ENCODE measurements at places on chromosomes 4 and X.

- DNase-seq = no peak
Observed at GRCh38 chrX:111355523-111356115, 56.4 kb downstream of the DCX start.

DNA sequence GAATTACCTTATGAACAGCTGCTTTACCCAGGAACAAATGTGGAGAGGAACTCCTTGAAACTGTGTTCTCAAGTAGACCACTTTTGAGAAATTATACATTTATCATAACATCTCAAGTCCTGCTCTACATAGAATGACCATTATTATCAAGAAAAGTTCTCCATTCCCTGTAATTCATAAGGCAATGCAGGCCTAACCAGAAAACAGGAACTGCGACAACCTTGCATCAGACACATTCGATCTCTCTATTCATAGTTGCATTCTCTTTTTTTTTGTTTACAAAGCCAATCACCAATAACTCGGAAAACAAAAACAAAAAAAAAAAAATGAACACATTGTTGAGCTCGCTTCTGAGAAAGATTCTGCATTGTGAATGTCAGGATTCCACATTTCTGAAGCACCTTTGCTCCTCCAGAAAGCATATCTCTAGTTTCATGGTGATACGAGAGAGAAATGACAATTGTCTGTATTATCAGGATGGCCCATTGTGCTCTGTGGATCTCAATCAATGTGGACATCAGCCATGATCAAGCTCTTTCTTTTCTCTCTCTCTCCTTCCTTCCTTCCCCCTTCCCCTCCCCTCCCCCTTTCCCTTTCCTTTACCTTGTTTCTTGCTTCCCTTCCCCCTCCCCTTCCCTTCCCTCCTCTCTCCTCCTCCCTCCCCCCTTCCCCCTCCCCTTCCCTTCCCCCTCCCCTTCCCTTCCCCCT lies 32.4 kb upstream of the CD99 start:
- DNase-seq = no peak

- no peak for DNase-seq
Observed at GRCh38 chrX:152847281-152847680, 16.4 kb downstream of the NSDHL start.

- DNase-seq = no peak
Observed at GRCh38 chr4:113636438-113636818, 125.1 kb downstream of the CAMK2D start.

DNA sequence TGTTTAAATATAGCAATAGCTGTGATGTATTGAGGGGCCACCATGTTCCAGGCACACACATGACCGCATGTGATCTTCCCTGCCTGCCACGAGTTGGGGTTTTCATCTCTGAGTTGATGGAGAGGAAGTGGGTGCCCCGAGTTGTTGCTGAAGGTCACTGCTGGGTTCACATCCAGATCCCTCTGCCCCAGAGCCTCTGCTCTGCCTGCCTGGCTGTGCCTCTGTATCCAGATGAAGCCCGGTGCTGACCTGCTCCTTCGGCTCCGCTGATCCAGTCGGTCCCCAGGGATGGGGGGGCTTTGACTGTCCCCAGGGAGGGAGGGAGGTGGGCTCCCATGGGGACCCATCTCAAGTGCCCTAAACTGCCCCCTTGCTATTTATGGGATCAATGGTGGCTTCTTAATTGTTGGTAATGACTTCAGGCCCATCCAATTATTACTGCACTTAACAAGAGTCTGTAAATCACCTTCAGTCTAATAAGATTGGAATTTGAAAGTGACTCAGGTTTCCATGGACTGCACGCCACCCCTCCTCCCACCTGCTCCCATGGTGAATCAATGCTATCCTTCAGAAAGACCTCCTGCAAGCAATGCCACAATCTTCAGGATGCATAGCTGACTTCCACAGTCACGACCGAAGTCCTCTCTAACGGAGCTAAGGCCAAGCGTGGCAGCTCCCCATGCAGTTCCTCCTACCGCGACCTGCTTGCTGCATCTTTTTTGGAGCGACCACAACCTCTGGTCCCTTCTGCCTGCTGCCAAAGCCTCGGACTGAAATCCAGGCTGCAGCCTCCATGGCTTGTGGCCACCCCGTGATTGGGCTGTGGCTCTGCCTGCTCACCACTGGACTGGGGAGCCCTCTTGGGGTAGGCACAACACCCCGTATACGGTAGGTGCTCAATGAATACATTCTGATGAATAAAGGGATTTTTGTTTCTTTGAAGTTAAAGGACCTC lies 73.1 kb downstream of the CPZ start:
- DNase-seq = no peak

DNA sequence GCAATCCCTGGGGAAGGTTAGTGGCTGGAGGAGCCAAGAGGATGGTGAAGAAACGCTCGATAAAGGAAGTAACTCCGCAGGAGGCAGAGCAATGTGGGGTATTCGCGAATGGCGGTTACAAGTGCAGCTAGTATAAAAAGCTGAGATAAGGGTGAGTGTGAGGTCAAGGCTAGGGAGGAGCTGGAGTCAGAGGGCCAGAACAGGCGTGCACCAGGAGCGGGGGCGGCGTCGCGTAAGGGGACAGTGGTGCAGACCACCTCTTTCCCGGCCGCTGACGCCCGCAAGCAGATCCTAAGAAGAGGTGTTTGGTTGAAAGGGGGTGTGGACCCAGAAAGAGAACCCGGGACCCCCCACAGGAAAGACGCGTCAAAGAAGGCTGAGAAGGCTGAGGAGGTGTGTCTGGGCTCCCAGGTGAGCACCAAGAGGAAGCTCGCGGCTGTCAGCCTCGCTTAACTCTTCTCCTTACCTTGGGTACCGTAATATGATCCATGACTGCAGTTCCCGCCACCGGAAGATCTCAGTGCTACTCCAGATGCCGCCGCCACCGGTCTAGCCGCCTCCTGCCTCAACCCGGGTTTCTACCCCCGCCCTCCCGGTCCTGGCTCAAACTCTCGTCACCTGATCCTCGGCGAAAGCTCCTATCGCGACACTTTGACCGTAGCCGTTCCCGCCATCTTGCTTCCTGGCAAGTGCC lies at the start of gene MTMR8:
Gene MTMR8, minus strand, starts transcription at position 579 of the 694 bp plus-strand sequence. Its CDS starts 89 bp downstream, at position 490.
- DNase-seq = peak; percentile 1

GRCh38 chr4:38310446-38311043 lies 350.3 kb downstream of the PTTG2 start:
- DNase-seq = peak; percentile 60

- no peak for DNase-seq
Observed at GRCh38 chr4:4519297-4519894, 22.5 kb downstream of the STX18 start.

GRCh38 chrX:104972737-104973136 lies 247.8 kb downstream of the TEX13A start:
- DNase-seq = no peak

DNA sequence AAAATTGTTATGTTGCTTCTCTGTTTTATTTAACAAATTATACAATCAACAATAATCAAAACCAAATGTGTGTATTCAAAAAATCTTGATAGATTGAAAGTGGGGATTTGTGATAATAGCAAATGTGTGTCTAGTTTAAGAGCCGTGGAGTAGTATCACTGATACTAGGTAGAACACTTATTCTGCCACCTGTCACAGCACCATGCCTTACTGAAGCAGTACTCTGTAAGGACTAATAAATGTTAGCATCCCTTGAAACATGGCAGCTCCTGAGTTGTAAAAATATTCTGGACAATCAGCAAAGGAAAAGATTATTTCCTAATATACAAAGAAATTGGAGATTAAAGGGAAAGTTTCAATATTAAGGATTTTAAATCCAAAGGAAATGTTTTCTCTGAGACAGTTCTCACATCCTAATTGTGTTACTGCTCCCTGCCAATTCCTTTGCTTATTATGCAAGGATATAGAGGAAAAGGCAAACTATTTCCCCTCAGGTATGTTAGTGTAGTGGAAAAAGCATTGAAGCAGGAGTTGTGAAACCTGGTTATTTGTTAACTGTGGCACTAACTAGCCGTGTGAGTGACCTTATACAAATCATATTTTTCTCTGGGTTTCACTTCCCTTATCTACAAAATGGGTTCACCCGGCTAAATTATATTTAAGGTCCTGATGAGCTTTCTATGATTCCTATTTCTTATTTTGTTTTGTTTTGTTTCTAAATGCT lies 303.1 kb downstream of the ARHGAP24 start:
- no peak for DNase-seq

- DNase-seq = no peak
Observed at GRCh38 chrX:151974336-151975227, at the start of gene GABRE. TSS of gene GABRE (minus strand) at chrX:151974676. CDS start at chrX:151974625, 51 bp downstream.

- DNase-seq = no peak
Observed at GRCh38 chr4:11741190-11741652, 312.5 kb upstream of the HS3ST1 start.

DNA sequence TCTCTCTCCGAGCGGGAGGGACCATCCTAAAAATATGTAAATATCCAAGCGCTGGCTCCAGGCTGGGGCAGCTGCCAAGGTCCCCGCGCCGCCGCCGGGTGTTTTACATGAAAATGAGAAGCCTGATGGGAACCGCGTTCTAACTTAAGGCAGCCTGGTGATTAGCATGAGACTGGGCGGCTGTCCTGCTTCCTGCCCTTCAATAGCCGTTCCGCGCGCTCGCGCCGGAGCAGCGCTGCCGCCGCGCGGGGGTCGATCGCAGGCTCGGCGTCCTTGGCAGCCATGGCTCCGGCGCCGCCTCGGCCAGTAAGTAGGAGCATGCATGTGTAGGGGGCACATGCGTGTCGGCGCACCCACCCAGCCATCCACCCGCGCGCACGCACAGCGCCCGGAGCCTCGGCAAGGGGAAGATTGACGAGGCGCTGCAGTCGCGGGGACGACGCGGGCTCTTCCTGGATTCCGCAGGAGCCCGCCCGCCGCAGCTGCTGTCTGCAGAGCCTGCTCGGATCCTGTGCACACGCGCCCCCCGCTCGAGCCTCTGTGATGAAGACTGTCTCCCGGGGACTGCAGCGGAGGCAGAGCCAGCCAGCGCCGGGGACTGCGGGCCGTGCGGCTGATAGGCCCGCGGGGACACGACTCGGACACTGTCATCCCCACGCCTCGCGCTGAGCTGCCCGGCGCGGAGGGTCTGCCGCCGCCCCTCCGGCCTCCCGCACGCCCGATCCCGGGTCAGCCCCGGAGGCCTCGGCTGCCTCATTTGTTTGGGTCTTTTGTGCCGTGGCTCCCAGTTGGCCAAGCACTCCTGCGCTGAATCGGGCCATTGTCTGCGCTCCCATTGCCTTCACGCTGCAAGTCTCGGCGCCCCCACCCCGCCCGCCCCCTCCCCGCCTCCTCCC lies 734 bp downstream of the STOX2 start:
- no peak for DNase-seq

DNA sequence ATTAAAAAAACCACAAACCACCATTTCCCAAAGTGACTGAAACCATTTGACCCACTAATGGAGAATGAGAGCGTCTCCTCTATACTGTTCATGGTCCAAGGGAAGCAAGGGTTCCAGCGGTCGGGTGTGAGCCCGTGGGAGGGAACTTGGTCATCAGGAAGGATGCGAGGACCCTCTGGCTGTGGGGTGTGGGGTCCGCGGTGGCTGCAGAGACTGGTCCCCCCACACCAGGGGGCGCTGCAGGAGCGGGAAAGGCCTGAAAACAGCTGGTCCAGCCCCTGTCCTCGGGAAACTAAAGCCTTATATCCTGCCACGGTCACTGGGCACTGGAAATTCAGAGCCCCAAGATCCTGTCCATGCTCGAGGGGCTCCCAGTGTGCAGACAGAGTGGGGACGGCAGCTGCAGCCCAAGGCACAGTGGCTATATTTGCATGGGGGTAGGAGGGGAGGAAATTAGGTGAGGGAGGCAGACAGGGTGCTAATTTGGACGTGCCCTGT lies 4.3 kb downstream of the BLOC1S4 start:
- DNase-seq = peak; percentile 78

DNA sequence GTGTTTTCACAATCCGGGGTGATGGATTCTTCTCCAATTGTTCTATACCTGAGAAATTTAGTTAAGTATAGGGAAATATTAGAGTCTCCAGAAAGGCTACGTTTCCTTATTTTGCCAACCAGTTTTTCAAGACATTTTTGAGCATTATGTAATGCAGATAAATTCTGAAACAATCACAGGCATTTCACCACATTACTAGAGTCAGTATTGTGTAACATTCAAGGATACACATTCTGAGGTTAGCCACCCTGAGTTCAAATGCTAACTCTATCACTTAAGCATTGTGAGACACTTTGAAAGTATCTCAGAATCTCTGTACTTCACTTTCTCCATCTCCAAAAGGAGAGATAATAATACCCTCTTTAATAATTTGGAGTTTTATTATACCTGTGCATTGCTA lies 10.6 kb downstream of the SULT1B1 start:
- DNase-seq = no peak

- DNase-seq = no peak
Observed at GRCh38 chrX:114272096-114272686, 311.7 kb upstream of the HTR2C start.

GRCh38 chr4:60814549-60814948 lies 385.6 kb upstream of the ADGRL3 start:
- DNase-seq = no peak

- no peak for DNase-seq
Observed at GRCh38 chrX:111581086-111581485, 69.6 kb downstream of the SERTM2 start.

Data from NK-92 treated with Interleukin-12 subunit alpha and Interleukin-12 subunit beta, amount 100 ng/mL, for 24 hours (cell line).